ENCODE measurements at places on chromosomes 4 and X. TPM values are rescaled to one million over a fixed set of nuclear protein-coding genes. Genes with fewer than 3 reads are reported as not detected.
A peak's percentile ranks its signal among the peaks of the same experiment; 100 is the strongest.

Gene SPATA18
- polyA plus RNA-seq: 0.18 TPM

Gene USP26
- not detected for polyA plus RNA-seq

Gene GUCY1B1
- polyA plus RNA-seq: 6.1 TPM

Gene METAP1
- polyA plus RNA-seq: 22.0 TPM

Gene RAP2C
- 24.7 TPM for polyA plus RNA-seq

DNA sequence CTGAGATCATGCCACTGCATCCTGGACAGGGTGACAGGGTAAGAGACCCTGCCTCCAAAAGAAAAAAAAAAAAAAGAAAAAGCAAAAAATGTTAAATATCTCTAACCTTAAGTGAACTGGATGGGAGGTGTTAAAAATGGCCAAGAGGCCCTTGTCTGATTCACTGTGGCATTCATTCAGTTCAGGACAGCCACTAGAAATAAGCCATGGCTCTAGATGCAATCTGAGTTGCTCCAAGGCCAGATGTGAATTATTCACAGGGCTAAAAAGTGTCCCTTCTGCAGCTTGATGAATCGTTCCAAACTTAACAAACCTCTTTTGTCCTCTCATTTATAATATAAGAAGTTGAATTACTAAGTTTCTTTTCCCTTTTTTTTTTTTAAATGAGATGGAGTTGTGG lies 63.7 kb upstream of the FBXW7 start:
- H3K4me1 ChIP-seq: no peaks in the 10 kb centered on the region
- no peak overlapping the region for H3K4me3 ChIP-seq
- no peaks in the 10 kb centered on the region for H3K27me3 ChIP-seq

DNA sequence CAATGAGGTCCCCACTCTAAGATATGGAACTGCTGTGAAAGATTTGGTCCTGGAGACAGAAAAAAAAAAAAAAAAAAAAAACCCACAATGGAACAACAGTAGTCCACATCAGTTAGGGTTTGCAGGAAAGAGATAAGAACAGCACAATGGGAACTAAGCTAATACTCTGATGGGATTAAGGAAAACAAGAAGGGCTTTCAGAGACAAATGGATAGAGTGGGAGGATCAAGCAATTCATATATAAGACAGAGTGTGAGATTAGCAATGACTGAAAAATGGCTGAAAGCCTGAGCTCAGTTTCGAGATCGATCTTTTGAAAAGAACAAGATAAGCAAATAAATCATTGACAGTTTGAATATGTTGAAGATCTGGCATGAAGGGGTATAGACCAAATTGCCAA lies 188.4 kb upstream of the TRPC5 start:
- H3K36me3 ChIP-seq: no peaks in the 10 kb centered on the region
- no peaks in the 10 kb centered on the region for H3K27me3 ChIP-seq
- no peak overlapping the region for H3K27ac ChIP-seq
- H3K4me1 ChIP-seq: no peaks in the 10 kb centered on the region
- no peak overlapping the region for H3K4me3 ChIP-seq

DNA sequence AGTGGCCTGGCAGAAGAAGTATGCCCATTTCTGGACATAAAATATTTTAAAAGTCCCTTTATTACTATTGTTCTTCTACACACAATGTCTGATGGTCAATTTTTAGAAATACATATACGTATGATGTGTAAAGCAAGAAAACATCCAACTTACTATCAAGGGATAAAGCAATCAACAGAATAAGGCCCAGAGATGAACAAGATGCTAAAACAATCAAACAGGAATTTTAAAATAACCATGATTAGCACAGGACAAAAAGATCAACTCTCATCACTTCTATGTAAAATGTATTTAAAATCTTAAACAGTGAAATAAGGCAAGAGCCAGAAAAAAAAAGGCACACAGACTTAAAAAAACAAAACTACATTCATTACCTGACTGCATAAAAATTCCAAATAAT lies 60.9 kb downstream of the MTNR1A start:
- H3K27me3 ChIP-seq: no peaks in the 10 kb centered on the region
- DNase-seq: no peak
- H3K4me3 ChIP-seq: no peak overlapping the region
- no peaks in the 10 kb centered on the region for H3K4me1 ChIP-seq

- no peak overlapping the region for H3K4me3 ChIP-seq
- H3K36me3 ChIP-seq: no peaks in the 10 kb centered on the region
- no peak overlapping the region for H3K27ac ChIP-seq
- H3K27me3 ChIP-seq: no peaks in the 10 kb centered on the region
- DNase-seq: no peak
These were observed 13.2 kb downstream of the NEIL3 start for GRCh38 chr4:177322881-177323280.

- no peaks in the 10 kb centered on the region for H3K4me1 ChIP-seq
- no peak overlapping the region for H3K27ac ChIP-seq
- H3K4me3 ChIP-seq: no peak overlapping the region
- DNase-seq: no peak
- H3K36me3 ChIP-seq: no peaks in the 10 kb centered on the region
These were observed 31.0 kb upstream of the ARAF start for GRCh38 chrX:47530049-47530448.

- no peak overlapping the region for H3K4me3 ChIP-seq
- H3K27ac ChIP-seq: no peak overlapping the region
- no peaks in the 10 kb centered on the region for H3K36me3 ChIP-seq
- H3K4me1 ChIP-seq: no peaks in the 10 kb centered on the region
- no peaks in the 10 kb centered on the region for H3K27me3 ChIP-seq
- no peak for DNase-seq
These were observed 480.9 kb upstream of the IGFBP7 start for GRCh38 chr4:57591073-57591472.

DNA sequence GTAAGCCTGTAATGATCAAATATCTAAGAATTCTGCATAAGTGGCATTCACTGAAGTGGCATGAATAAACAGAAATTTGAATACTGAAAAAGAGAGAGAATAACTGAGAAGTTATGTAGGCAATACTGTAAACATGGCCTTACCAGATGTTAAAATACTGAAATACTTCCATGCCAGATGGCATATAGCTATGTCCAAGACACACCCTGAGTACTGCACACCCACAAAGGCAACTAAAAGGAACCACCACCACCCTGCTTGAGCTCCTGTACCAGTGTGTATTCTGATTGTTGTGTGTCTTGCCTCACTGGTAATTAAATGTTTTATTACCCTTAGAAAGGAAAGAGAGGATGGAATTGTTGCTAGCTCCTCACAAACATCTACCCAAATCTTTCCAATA lies 192.1 kb downstream of the ADAMTS3 start:
- H3K4me1 ChIP-seq: no peaks in the 10 kb centered on the region
- no peak overlapping the region for H3K4me3 ChIP-seq
- no peak for DNase-seq
- no peaks in the 10 kb centered on the region for H3K27me3 ChIP-seq
- no peak overlapping the region for H3K27ac ChIP-seq

DNA sequence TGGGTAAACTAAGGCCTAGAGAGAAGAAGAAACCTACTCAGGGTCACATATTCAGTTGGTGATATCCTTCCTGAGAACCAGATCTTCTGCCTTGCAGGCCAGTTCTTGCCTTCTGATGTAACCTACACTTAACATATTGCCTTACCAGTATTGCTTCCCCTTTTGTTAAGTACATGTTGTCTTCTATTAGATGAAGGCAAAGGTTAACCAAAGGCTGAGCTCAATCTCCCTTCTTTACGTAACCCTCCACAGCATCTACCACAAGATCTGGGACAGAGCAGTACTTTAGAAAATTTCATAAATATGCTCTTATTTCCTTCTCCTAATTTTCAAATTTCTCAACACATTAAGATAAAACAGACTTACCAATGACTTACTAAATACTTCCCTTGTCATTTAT lies 474.4 kb downstream of the SH2D1A start:
- H3K27me3 ChIP-seq: no peaks in the 10 kb centered on the region
- H3K27ac ChIP-seq: no peak overlapping the region
- no peaks in the 10 kb centered on the region for H3K36me3 ChIP-seq
- no peak for DNase-seq
- no peaks in the 10 kb centered on the region for H3K4me1 ChIP-seq
- no peak overlapping the region for H3K4me3 ChIP-seq

DNA sequence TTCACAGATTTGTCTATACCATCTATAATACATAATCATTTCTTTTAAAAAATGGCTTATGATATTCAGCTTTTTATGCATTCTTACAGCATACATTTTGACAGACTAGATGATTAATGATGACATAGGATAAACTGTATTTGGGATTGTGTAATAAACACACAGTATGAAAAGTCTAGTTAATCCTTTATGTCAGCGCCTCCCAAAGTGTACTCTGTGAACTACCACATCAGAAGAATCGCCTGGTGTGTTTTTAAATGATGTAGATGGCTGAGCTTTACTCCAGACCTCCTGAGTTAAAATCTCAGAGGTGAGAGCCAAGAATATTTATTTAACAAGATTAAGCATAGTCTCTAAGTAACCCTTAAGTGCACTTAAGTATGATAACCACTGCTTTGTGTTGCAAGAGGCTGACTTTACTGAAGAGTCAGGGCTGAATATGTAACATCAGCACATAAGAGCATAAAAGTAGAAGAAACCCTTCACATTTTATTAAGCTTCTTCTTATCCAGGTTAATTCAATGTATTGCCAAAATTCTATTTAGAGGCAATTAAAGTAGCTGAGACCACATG lies 104.2 kb downstream of the ANK2 start:
- no peak for DNase-seq
- H3K27ac ChIP-seq: no peak overlapping the region
- no peaks in the 10 kb centered on the region for H3K36me3 ChIP-seq
- no peaks in the 10 kb centered on the region for H3K4me1 ChIP-seq

DNA sequence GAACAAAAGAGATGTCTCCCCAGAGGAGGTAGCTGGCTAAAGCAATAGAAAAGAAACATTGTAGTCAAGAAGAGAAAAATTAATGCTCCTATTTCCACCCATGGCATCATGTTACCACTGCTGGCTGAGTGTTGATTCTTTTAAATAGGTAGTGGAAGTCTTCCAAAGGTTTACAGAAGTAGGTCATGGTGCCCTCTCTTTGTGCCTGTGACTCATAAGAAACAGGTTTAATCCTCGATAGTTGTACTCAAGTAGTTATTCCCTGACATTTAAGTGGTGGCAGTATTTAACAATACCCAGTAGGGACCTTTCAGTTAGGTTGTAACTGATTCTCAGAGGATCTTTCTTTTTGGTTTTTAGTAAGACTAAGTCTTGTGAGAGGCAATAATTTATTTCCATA lies 247.8 kb downstream of the TEX13A start:
- H3K4me1 ChIP-seq: no peaks in the 10 kb centered on the region
- DNase-seq: no peak
- no peaks in the 10 kb centered on the region for H3K36me3 ChIP-seq
- H3K27me3 ChIP-seq: no peaks in the 10 kb centered on the region
- no peak overlapping the region for H3K27ac ChIP-seq

DNA sequence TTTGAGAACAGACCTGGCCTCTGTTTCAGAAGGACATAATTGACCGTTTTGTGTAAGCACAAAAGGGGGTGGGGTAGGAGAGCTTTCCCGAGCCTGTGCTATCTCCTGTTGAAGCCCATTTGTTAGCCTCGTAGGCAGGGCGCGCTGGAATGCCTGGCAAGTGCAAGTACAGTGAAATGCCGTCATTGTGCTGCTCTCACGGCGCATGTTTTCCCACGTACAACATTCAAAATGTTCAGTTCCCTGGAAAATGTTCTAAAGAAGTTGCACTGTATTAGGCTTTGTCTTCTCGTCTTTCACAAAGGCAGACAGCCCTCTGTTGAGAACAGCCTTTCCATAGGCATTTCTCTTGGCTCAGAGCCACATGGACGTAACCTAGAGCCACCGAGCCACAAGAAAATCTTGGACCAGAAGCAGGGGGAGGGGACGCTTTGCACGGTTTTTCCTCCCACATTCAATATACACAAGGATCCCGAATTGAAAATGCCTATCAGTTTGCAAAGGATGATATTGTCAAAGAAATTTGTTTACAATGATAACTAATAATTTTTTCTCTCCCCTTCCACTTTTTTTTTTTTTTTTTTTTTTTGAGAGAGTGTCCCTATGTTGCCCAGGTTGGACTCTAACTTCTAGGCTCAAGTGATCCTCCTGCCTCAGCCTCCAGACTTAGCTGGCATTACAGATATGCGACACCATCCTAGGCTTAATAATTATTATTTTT lies 54.6 kb upstream of the RAPGEF2 start:
- H3K27me3 ChIP-seq: no peaks in the 10 kb centered on the region
- no peak overlapping the region for H3K4me3 ChIP-seq
- H3K27ac ChIP-seq: no peak overlapping the region

DNA sequence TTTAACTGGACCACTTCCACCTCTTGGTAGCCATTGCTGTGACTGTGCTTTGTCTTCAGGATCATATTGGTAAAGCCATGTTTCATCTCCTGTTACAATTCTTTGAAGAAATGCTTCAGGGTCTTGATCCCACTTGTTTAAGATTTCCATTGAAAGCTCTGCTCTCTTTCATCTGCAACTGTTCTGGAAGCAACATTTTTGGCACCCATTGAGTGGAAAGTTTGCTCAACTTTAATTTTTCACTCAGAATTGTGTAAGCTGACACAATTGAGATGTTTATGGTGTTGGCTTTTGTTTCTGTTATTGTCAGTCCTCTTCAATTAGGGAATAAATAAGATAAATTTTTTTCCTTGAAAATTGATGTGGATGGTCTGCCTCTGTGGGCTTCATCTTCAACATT lies 237.4 kb downstream of the MAPK10 start:
- no peaks in the 10 kb centered on the region for H3K27me3 ChIP-seq
- no peak for DNase-seq
- no peaks in the 10 kb centered on the region for H3K4me1 ChIP-seq
- no peak overlapping the region for H3K27ac ChIP-seq
- H3K36me3 ChIP-seq: no peaks in the 10 kb centered on the region

GRCh38 chr4:82629238-82630000 lies 67.6 kb upstream of the TMEM150C start:
- H3K4me3 ChIP-seq: no peak overlapping the region
- no peak overlapping the region for H3K27ac ChIP-seq
- DNase-seq: no peak
- H3K36me3 ChIP-seq: no peaks in the 10 kb centered on the region
- peaks cover 7% of the 10 kb centered on the region for H3K4me1 ChIP-seq

GRCh38 chrX:82757614-82758013 lies 750.5 kb upstream of the POU3F4 start:
- H3K4me3 ChIP-seq: no peak overlapping the region
- no peaks in the 10 kb centered on the region for H3K4me1 ChIP-seq
- DNase-seq: no peak

DNA sequence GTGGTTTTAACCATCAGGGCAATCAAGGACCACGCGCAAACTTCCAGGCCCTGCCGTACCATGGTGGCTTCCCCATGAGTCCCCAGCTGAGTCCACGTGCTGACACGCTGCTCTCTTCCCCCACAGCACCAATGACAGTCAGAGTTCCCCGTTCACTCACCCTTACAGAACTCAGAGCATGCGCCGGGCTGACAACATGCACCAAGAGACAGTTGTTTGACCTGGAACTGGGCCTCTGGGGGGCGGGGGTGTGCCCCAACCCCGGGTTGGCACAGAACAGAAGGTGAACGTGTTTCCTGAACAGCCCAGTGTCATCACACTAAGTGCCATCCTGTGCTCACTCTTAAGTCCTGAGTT lies 29.4 kb downstream of the IRF2 start:
- H3K4me1 ChIP-seq: peaks cover 99% of the 10 kb centered on the region
- H3K27me3 ChIP-seq: no peaks in the 10 kb centered on the region
- H3K36me3 ChIP-seq: peaks cover 25% of the 10 kb centered on the region
- H3K4me3 ChIP-seq: no peak overlapping the region
- H3K27ac ChIP-seq: peak overlapping the region; percentile 87
- DNase-seq: peak; percentile 88

GRCh38 chr4:95643627-95644026 lies 94.9 kb upstream of the UNC5C start:
- H3K4me3 ChIP-seq: no peak overlapping the region
- peaks cover 6% of the 10 kb centered on the region for H3K4me1 ChIP-seq
- DNase-seq: no peak
- no peak overlapping the region for H3K27ac ChIP-seq
- H3K27me3 ChIP-seq: no peaks in the 10 kb centered on the region
